GM23248 (cell line): ENCODE measurements at places on chromosomes 7 and 10.

- no peaks in the 10 kb centered on the region for H3K4me1 ChIP-seq
- no peak for DNase-seq
- H3K4me3 ChIP-seq, result no peak overlapping the region
- H3K36me3 ChIP-seq, result no peaks in the 10 kb centered on the region
- no peak overlapping the region for H3K27ac ChIP-seq
- no peaks in the 10 kb centered on the region for H3K27me3 ChIP-seq
Measured at GRCh38 chr7:31495653-31496052, 18.2 kb upstream of the ITPRID1 start.

GRCh38 chr7:151014950-151015349 is 9.3 kb downstream of the ATG9B start:
- DNase-seq, result peak; percentile 64
- H3K4me3 ChIP-seq, result no peak overlapping the region
- H3K36me3 ChIP-seq, result no peaks in the 10 kb centered on the region

DNA sequence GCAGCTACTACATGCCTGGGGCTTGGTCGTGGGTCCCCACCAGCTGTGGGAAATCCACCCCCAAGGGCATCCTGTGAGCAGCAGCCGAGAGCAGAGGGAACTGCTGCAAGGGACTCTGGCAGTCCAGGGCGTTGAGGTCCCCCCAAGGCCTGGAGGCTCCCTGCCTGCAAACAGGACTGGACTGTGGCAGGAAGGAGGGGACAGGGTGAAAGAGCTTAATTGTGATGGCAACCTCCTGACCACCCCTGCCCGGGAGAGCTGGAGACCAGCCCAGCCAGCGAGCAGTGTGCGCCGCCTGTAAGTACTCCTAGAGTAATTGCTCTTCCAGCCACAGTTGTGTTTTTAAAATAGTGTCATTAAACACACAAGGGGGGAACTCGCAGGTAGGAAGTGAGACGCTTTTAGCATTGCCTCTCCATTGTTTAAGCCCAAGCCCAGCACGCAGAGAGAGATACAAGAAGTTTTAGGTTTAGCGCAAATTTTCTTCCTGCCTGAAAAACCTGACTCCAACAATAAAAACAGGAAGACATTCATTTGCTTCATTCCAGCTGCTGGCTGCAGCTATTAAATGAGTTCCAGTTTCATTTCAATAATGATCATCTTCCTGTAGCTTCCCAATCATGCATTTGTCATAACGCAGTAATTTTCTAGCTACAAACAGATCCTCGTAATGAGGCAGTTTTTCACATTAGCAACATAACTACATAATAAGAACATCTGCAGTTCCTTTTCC is 111.1 kb downstream of the EBF3 start:
- H3K27me3 ChIP-seq, result no peaks in the 10 kb centered on the region
- H3K36me3 ChIP-seq, result no peaks in the 10 kb centered on the region
- no peaks in the 10 kb centered on the region for H3K4me1 ChIP-seq
- H3K4me3 ChIP-seq, result no peak overlapping the region

- no peak overlapping the region for H3K4me3 ChIP-seq
- H3K27ac ChIP-seq, result no peak overlapping the region
- H3K4me1 ChIP-seq, result peaks cover 3% of the 10 kb centered on the region; the same call in 1 of the 2 replicates
Measured at GRCh38 chr7:31735991-31736982, 49.3 kb downstream of the PPP1R17 start.
